Activated CD4-positive, alpha-beta T cell treated with anti-CD3 and anti-CD28 coated beads, Interleukin-2, amount 50 U/mL, for 48 hours (primary cell): ENCODE measurements at places on chromosomes 11 and 22.

DNA sequence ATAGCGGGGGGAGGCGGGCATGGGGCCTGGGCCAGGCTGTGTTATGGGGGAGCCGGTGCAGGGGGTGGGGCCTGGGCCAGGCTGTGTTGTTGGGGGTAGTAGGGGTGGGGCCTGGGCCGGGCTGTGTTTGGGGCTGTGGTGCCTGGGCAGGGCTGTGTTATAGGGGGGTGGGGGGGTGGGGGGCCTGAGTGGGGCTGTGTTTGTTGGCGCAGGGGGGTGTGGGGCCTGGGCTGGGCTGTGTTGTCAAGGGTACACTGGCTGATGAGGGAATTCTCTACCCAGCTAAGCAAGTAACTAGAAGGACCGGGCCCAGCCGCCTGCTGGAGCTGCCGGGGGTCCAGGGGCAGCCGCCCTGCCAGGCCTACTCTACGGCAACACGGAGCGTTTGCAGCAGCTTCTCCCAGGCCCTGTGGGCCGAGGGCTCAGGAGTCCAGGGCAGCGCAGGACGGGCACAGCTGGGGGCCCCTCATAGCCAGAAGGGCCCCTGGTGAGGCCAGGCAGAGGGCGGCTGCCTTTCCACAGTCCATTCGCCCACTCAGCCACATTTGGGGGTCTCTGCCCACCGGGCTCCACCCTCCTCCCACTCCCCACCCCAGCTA, 10.1 kb upstream of the PIM3 start:
- no peak for DNase-seq

- no peak for DNase-seq
These were observed 392.1 kb downstream of the NTM start for GRCh38 chr11:131762346-131763110.

DNA sequence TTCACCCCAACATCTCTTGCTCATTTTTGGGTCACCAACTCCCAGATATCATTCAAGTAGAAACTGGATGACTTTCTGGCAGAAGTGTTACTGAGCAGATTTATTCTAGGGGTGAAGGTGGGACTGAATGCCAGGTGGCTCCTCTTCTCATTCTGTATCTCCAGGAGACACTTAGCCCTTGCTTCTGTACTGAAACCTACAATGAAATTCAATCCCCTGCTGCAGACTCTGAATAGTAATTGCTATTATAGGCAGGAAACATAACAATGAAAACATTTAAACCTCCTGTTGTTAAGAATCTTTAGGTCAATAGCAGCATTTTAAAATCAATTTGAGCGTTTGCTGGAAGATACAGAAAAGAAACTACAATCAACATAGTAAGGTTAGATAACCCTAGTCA, 879.4 kb upstream of the TENM4 start:
- DNase-seq: no peak

DNA sequence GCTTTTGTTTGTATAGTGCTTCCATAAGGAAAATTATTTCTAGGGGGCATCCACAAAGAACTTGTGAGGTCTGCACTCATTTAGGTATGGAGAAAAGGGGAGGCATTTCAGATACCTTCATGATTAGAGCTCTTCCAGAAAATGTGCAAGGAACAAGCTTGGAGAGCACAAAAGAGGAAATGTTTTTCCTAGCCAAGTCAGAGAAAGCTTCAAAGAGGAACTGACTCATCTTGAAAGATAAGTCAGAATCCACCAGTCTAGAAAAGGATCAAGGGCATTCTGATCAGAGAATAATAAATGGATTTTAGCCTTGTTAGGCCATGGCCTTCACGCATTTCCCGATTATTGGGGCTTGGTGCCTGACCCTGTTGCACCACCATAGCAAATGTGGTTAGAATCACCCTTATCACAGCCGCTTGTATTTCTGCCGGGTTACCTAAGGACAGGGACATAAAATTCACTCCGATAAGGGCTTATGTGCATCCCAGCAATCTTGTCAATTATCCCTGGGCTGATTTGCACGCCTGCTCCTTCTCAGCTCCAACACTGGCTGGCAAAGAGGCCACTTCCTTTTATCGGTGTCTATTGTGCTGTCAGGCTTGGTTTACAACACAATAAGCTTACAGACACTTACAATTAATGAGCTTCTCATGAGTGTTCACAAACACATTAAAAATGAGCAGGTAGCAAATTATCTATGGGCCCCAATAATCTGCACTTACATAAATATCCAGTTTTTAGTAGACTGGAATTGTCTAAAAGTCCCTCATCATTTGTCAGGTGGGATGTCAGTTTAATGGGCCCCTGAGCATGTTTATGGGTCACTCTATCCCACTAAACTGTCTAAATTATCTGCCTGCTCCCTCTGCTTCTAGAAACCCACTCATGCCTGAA, 613.5 kb downstream of the SOX6 start:
- no peak for DNase-seq
